NCI-H1436 treated with DMSO at 0.1 percent for 48 hours (cell line): ENCODE measurements at places on chromosomes 1 and 21.

- no peak for DNase-seq
These were observed at the start of gene TPTE for GRCh38 chr21:10521091-10521598. Gene TPTE, plus strand, starts transcription at chr21:10521583. Its CDS starts 17,141 bp downstream, at chr21:10538724.

GRCh38 chr1:60017508-60018205 lies 55.9 kb downstream of the C1orf87 start:
- no peak for DNase-seq

GRCh38 chr1:208393416-208393815 lies 149.2 kb upstream of the PLXNA2 start:
- no peak for DNase-seq

GRCh38 chr21:41566500-41567014 lies 58.6 kb upstream of the TMPRSS2 start:
- DNase-seq: no peak

GRCh38 chr1:211583011-211583992 lies 4.3 kb upstream of the SLC30A1 start:
- no peak for DNase-seq

GRCh38 chr1:222224636-222225315 lies 323.1 kb downstream of the HHIPL2 start:
- no peak for DNase-seq

DNA sequence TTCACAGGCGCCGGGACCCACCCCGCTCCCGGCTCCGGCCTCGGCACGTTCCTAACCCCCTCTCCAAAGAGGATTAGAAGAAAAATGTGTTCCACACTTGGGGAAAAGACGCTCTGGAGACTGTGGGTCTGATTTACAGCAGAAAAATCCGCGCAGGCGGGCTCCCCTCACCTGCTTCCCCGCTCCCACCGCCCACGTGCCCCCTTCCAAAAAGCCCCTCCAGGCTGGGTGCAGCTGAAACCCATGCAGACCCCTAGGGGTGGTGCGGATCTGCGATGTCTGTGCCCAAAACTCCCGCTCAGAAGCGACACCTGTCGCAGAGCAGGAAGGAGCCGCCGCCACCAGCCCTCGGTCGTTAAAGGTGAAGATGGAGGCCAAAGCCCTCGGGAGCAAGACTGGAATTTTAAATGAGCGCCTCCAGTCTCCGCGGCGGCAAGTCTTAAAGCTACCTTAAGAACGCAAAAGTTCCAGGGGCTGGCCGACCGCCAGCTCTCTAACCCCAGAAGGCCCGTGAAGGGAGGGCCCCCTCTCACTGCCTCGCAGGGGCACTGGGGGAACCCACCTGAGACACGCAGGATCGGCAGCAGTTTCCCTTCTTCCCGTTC lies 688 bp upstream of the CHD5 start:
- no peak for DNase-seq

DNA sequence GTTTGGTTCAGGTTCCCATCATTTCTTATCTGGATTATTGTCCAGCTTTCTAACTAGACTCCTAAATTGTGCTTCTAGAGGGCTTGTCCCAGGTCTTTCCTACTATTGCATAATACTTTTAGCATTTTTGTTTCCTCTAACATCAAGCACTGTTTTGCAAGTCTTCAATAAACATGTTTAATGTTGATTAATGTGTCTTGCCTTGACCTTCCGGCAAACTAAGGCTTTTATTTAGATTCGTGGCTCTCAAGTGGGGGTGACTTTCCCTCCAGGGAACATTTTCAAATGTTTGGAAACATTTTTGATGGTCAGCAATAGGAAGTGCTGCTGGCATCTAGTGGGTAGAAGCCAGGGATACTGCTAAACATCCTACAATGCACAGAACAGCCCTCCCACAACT lies 90.7 kb downstream of the RPE65 start:
- no peak for DNase-seq

- no peak for DNase-seq
These were observed 64.8 kb downstream of the PEX14 start for GRCh38 chr1:10539411-10540043.

DNA sequence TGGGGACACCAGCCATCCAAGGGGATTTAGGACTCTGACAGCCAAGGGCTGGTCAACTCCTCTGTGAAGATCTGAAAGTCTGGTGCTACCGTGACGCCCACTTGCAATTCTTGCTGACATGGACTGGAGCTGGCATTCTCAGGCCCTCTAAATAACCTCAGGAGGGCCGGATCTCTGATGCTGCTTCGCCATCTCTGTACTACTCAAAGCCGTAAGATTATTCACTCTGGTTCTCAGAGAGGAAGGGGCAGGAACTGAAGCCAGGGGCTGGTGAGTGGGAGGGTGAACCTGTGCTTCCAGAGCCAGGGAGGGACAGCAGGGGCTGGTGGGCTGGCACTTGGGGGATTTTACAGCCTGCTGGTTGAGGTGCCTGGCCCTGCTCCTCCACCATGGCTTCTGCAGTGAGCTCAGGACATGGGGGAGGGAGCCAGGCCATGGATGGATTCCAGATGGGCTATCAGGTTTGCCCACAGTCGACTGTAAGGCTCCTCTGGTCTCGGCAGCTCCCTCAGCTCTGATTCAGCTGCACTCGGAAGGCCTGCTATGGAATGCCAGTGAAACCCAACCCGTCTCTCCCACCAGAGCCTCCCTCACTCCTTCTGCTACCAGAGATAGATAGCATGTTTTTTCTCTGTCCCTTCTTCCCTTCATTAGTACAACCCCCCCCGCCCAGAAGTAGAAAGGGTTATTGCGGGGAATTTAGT lies 84.5 kb downstream of the PLXNA2 start:
- no peak for DNase-seq

DNA sequence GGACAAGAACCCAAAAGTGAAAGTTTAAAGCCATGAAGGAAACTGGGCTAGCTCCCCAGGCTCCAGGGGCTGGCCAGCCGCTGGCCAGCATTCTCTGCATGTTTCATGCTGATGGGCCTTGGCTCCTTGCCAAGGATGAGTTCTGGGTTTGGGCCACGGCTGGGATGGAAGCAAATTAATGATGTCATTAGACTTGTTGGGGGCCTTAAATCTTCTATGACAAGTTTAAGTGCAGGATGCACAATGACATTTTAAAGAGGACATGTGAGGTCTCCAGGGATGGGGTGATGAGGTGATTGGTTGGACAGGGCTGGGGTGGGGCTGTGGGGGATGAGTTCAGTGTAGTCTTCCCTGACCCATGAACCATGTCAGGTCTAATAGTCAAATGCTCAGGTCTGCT lies 199.6 kb downstream of the TRABD2B start:
- DNase-seq: no peak

- DNase-seq: no peak
These were observed 4.1 kb upstream of the AHCYL1 start for GRCh38 chr1:109980324-109981003.

DNA sequence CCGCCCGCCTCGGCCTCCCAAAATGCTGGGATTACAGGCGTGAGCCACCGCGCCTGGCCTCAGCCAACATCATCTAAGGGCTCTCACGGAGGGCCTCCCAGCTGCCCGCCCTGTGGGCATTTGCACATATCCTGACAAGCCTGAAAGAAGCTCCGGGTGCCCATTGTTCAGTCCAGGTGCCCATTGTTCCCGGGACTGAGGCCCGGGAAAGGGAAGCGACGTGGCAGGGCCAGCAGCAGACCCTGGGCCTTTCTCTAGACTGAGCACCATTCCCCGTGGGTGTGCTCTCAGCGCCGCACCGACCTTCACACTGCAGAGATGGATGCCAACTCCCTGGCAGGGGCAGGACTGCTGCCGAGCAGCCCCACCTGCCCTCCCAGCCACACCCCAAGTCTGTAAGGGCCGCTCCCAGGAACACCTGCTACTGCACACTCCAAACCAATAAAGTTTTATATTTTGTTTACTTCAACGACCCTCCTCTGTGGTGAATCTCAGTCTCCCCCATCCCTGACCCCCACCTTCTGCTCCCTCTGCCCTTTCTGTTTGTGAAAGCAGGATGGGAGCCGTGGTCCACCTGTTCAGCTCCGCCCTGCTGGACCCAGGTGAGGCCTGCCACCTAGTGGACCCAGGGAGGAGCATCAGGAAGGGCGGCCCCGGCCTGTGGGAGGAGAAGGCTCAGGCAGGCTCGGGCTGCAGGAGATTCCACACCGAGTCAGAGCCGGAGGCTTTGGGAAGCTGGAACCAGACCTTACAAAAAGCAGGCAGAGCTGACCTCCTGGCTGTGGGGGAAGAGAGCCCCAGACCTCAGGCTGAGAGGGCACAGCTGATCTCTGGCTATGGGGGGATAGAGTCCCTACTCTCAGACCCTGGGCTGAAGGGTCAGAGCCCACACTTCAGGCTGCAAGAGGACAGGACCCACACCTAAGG lies 1.1 kb upstream of the TMEM82 start:
- peak; percentile 7 for DNase-seq
